ENCODE measurements at places on chromosomes 7 and 10. TPM values are rescaled to one million over a fixed set of nuclear protein-coding genes. Genes with fewer than 3 reads are reported as not detected.

TUBAL3 gene
- total RNA-seq: not detected

DNA sequence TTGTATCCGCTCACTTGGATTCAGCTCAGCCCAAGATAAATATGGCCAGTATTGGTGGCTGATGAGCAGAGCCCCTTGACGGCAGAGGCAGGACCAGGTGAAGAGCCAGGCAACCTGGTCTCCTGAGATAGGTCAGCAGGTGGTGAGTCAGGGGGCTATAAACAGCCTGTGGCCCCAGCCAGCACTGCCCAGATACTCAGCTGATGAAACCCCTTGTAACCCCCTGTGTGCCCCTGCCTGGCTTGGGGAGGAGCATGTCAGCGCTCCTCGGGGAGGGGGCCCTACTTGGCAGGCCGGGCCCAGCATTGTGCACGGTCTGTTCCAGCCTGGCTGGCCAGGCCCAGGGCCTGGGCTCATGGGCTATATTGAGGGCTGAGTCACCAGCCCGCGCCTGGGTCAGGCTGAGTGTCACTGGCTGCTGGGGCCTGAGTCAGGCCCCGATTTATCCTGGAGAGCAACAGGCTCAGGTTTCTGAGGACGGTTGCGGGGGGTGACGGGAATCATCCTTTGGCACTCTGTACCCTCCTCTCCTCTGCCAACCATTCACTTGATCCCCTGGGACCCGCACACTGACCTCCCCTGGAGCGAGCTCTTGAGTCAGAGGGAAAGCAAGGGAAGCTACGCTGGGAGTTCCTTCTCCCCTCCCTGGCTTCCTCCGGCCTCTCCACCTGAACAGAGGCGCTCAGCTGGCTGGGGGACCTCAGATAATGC, 2.8 kb upstream of the FLNC start:
- DNase-seq: peak; percentile 69

GRCh38 chr7:117621075-117621618, 141.3 kb downstream of the CFTR start:
- no peak for DNase-seq

GRCh38 chr10:73914036-73914435, 3.1 kb downstream of the PLAU start:
- no peak for DNase-seq

DNA sequence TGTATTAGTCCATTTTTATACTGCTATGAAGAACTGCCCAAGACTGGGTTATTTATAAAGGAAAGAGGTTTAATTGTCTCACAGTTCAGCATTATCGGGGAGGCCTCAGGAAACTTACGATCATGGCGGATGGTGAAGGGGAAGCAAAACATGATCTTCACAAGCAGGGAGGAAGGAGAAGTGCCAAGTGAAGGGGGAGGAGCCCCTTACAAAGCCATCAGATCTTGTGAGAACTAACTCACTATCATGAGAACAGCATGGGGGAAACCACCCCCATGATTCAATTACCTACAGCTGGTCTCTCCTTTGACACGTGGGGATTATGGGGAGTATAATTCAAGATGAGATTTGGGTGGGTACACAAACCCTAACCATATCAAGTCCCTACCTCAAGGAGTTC, 85.4 kb downstream of the JAZF1 start:
- DNase-seq: no peak

GRCh38 chr7:22116451-22117030, 170.8 kb upstream of the CDCA7L start:
- no peak for DNase-seq

INHBA gene
- total RNA-seq: 0.34 TPM

TMEM236 gene
- 0.05 TPM for total RNA-seq

RAPGEF5 gene
- 11.5 TPM for total RNA-seq

ODAD2 gene
- 53.3 TPM for total RNA-seq

AGK gene
- 29.2 TPM for total RNA-seq

- DNase-seq: peak; percentile 82
These were observed at the start of gene AKR1C3 for GRCh38 chr10:5094265-5095205. TSS of gene AKR1C3 (plus strand) at chr10:5094414. CDS start at chr10:5094445, 31 bp downstream.

NOLC1 gene
- 87.7 TPM for total RNA-seq

SERPINE1 gene
- 463 TPM for total RNA-seq

- DNase-seq: no peak
These were observed 132.1 kb downstream of the MACC1 start for GRCh38 chr7:20085086-20085485.

PGAM2 gene
- total RNA-seq: not detected

GRID2IP gene
- 0.22 TPM for total RNA-seq

DNA sequence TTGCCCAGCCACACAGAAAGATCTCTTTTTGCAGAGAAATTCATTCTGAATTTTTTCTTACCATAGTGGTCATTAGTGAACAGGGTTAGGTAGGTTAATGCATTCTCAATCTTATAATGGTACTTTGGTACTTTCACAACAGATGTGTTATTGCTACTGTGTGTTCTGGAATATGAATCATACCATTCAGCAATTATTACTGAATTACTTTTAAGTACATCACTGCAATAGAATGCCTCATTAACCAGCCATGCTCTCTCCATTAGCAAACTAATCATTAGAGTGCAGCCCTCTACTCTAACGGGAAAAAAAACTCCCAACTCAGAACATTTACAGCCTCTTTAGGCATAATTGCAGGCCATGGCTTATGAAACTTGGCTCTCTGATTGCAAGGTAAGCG, 102.1 kb downstream of the DOCK4 start:
- no peak for DNase-seq

- DNase-seq: no peak
These were observed 177.7 kb downstream of the SH3PXD2A start for GRCh38 chr10:103677486-103678177.

GRCh38 chr7:129969881-129970446, 17.2 kb upstream of the UBE2H start:
- peak; percentile 92 for DNase-seq
